Putamen (tissue), 1 donor: ENCODE measurements at places on chromosomes 4 and X.

- no peak for DNase-seq
Observed at GRCh38 chr4:14083150-14083549, 455.6 kb upstream of the BOD1L1 start.

DNA sequence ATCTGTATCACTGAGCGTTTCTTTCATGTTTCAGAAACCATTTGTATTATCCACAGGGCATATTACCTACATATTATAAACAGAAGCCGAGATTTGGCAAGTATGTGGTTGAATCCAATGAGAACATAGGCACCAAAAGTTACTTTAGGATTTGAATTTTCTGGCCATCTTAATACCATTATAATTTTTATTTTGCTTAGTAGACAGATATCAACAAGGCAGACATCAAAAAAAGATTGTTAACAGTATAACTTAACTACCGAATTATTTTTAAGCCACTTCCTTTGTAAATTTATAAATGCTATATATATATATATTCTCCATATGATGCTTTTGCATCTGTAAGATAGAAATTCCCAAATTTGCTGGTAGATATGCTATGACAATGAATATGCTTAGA lies 2.2 kb downstream of the GUCY1B1 start:
- no peak for DNase-seq

- peak; percentile 5 for DNase-seq
Observed at GRCh38 chrX:22378296-22378695, 105.6 kb downstream of the CBLL2 start.

GRCh38 chr4:77432717-77433417 lies 172.8 kb upstream of the CXCL13 start:
- DNase-seq: peak; percentile 2

DNA sequence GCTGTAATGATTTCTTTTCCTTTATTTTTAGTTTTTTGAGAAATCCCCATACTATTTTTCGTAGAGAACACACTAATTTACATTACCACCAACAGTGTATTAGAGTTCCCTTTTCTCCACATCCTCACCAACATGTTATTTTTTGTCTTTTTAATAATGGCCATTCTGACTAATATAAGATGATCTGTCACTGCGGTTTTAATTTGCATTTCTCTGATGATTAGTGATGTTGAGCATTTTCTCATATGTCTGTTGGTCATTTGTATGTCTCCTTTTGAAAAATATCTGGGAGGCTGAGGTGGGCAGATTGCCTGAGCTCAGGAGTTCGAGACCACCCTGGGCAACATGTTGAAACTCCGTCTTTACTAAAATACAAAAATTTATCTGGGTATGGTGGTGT lies 30.2 kb downstream of the SPINK2 start:
- no peak for DNase-seq

DNA sequence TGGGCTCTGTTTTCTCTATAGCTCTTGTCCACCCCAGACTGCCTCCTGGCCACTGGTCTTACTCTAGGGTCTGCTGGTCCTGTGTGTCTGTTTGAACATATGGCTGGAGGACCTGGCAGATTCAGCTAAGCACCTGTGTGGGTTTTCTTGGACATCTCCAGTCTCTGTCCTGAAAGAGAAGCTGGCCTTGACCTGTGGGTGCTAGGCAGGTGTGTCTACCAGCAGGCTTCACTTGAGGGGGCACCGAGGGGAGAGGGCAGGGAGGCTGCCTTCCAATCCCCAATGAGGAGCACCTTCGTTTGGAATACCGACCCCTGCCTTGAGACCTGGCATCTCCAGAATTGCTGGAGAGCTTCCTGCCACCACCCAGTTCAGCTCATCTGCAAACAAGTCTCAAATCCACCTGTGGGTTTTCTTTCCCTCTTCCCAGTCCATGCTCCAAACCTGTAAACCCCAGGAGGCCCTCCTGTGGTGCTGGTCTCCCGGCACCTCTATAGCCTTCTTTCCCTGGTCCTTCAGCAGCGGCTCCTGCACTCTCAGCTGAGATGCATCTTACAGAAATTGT lies 45.2 kb downstream of the HTRA3 start:
- no peak for DNase-seq

DNA sequence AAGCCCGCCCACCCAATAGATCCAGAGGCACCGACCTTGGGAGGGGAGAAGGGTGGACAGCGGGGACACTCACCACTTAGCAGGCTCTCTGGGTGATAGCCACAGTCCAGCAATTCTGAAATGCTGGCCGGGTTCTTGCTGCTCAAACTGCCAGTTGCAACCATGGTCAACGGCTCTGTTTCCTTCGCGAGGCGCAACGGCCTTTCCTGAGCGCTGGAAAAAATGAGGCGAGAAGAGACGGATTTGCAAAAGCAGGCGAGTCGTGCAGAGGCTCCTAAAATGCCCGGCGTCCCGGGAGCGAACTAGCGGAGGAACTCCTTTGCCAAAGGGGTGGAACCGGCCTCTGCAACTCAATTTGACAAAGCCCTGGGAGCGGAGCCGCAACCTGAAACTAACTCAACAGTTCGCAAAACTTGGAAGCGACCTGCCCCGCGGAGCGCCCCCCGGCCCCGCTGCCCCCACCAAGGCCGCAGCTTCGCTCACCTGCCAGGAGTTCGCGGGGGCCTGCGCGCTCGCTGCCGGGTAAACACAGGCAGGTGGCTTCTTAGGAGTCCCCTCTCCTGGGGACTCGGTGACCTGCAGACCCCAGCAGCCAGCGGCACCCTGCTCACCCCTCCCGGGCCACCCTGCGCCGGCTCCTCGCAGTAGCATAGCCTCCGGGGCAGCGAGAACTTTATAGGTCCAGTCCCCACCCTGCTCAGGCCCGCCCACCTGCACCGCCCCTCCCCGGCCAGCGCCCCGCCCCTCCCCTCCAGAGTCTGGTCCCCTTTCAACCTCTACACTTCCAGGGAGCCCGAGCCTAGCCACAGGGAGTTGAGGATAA lies at the start of gene DDIT4L:
Gene DDIT4L (minus strand): TSS at position 649 of the 823 bp plus-strand sequence. CDS start 485 bp downstream, at position 164.
- no peak for DNase-seq
